ENCODE measurements at places on chromosomes 13 and 19.

- DNase-seq: no peak
Observed at GRCh38 chr19:48990400-48990799, 2.7 kb downstream of the GYS1 start.

GRCh38 chr13:111973605-111974340, 93.2 kb upstream of the SOX1 start:
- no peak for DNase-seq

DNA sequence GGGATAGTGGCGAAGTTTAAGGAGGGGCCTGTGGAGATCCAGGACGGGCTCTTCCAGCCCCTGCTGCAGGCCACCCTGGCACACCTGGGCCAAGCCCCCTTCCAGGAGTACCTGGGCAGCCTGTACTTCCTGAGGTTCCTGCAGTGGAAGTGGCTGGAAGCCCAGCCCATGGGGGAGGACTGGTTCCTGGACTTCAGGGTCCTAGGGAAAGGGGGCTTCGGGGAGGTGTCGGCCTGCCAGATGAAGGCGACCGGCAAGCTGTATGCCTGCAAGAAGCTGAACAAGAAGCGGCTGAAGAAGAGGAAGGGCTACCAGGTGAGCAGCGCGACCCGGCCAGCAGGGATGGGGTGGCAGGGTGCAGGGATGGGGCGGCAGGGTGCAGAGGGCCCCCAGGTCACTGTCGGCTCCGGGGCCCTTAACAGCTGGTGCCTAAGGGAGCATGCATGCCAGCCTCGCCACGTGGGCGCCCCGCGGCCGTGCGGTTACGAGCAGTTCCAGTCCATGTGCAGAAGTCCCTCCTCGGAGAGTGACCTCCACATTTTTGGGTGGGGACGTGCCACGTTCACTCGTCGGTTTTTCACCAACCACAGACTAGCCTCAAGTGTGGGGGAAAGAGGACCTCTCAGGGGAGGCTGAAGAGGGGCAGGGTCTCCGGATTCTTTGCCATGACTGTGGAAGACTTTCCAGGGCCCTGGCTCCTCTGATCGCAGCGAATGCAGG, 912 bp downstream of the GRK1 start:
- DNase-seq: no peak

- DNase-seq: peak; percentile 43
Observed at GRCh38 chr19:58519087-58519354, 589 bp downstream of the ZBTB45 start.

- no peak for DNase-seq
Observed at GRCh38 chr13:24308068-24308445, 1.3 kb upstream of the C1QTNF9 start.

GRCh38 chr13:32427852-32428580, at the start of gene N4BP2L1:
Gene N4BP2L1 (minus strand): TSS chr13:32428130. CDS start chr13:32428082, 48 bp downstream.
- no peak for DNase-seq

GRCh38 chr19:280541-281009, 10.6 kb downstream of the PLPP2 start:
- no peak for DNase-seq

GRCh38 chr19:37227996-37228395, 10.0 kb downstream of the ZNF383 start:
- peak; percentile 19 for DNase-seq

- no peak for DNase-seq
Observed at GRCh38 chr19:15418231-15418578, 583 bp downstream of the AKAP8L start.

- no peak for DNase-seq
Observed at GRCh38 chr19:44960906-44961728, 5.9 kb downstream of the CLPTM1 start.

DNA sequence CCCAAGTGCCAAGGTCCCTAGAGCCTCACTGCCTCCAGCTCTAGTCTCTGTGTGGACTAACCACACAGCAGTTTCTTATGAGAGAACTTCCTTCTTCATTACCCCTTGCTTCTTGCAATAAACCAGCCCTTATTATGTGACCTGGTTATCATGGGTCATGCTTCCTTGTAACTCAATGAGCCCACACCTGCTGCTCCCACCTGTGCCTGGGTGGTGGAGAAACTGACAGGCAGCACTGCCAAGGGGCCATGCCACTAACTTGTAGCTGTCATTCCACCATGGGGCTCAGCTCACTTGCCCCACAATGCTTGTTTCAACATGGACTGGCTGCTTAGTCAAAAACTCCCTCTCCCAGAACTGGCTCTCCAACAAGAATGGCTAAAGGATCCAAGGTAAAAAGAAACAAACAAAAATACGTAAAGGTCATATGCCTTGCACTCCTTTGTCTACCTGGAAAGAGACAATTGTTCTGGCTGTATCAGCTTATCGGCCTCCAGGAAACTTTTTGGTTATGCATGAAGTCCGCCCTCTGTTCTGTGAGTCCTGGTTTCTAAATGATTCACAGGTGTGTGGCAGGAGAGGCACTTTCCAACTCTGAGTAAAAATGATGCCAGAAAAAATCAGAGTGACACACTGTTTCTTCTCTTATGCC, 446.4 kb downstream of the COG6 start:
- DNase-seq: no peak

- no peak for DNase-seq
Observed at GRCh38 chr13:75643693-75644092, 7.6 kb downstream of the LMO7 start.

DNA sequence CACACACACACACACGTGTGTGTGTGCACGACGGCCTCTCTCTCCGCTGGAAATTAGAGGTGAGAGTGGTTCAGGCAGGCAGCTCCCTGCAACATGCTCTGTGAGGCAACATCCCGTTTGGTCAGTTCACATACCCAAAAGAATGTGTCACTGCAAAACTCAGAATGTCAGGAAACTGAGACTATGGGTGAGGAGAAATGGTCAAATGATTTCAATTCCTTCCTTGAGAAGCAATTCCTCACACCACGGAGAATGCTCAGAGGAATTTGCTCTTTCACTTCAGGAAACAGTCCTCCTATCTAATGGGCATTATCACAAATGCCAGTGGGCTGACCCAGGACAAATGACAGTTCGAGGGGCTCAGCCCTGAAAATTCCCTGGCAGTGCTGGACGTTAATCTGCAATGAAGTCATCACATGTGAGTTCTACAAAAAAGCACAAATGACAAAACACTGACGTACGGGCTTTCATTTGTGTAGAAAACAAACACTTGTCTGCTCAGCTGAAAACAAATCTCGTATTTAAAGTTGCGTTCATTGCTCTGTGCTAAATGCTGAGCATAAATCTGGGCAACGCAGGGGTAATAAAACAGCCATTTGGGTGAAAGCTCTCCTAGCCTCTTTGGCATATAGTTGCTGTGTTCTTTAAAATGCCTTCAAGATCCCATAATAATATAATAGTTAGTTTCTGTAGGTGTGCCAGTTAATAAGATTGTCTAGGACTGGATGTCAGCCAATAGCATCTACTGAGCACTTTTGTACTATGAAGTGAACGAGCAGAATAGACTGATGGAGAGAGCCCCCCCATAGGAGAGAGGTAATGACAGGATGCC, 18.6 kb upstream of the LATS2 start:
- no peak for DNase-seq

DNA sequence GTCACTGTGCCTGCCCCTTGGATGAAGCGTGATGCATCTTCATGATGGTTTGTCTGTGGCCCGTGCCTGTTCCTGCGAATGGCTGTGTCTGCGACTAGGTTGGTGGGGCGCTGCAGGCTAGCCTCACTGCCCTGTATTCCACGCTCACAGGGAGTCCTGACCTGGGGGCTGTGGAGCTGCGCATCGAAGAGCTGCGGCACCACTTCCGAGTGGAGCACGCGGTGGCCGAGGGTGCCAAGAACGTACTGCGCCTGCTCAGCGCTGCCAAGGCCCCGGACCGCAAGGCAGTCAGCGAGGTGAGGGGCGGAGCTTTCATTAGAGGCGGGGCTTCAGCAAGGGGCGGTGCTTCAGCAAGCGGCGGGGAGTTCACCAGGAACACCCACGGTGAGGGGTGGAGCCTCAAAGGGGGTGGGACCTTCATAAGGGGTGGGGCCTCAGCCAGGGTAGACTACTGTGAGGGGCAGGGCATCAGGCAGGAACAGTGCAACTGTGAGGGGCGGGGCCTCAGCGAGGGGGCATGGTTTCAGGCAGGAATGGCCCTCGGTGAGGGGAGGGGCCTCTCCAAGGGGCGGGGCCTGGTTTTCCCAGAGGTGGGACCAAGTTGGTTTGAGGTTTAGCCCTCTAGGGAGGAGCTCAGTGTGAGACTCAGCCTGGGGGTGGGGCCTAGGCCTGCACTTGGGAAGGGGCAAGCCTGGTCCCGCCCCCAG, 17.2 kb downstream of the PKN1 start:
- DNase-seq: peak; percentile 22

DNA sequence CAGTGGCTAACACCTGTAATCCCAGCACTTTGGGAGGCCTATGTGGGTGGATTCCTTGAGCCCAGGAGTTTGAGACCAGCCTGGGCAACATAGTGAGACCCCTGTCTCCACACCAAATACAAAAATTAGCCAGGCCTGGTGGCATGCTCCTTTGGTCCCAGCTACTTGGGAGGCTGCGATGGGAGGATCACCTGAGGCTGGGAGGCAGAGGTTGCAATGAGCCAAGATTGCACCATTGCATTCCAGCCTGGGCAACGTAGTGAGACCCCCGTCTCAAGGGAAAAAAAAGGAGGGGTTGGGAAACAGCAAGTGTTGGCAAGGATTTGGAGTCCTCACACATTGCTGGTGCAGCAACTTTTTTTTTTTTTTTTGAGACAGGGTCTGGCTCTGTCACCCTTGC, 19.2 kb downstream of the SPTBN4 start:
- DNase-seq: no peak

DNA sequence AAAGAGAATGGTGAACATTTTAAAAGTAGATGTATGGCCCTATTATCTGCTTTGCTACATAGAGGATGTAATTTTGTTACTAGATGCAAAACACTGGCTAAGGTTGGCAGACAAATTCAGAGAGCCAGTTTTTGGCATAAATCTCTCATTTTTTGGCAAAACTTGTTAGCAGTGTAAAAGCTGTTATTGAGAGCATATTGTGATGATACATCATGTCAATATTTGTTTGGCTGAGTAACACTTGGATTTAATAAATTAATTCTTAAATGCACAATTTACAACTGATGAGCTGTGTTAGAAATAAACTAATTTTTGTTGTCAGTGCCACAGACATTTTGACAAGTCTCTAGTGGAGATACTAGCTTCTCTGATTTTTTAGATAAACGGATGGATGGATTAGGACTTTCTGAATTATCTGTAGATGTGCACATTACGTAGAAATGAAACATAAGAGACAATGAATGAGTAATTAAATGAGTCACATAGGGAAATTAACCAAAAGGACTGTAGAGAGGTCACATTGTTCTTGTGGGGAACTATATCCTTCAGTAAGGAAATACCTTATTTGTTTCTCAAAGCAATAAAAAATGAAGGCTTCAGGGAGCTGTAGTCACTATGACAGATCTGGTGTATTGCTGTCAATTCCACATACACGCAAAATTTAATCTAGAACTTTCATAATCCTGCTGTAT, 17.4 kb downstream of the UFM1 start:
- no peak for DNase-seq

DNA sequence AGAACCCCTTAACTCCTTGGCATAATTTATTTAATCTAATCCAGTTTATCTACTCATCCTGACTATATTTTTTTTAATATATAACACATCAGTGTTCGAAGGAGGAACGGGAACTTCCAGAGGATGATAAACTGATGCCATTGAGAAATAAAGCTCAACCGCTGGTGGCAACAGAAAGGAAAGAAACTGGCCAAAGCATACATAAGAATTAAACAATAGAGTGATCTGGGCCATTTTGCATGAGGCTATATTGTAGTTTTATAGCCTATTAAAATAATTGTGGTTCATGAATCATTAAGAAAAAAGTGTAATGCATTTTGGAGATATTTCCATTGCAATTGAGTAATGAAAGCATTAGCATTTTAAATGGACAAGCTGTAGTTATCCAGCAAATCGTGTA, 94.2 kb downstream of the FRY start:
- no peak for DNase-seq

DNA sequence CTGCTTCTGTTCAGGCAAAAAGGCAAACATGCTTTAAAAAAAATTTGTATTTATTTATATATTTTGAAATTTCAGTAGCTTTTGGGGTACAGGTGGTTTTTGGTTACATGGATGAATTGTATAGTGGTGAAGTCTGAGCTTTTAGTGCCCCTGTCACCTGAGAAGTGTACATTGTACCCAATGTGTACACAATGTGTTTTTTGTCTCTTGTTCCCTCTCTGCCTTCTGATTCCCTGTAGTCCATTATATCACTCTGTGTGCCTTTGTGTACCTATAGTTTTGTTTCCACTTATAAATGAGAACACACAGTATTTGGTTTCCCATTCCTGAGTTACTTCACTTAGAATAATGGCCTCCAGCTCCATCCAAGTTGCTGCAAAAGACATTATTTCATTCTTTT, 77.4 kb downstream of the PDS5B start:
- no peak for DNase-seq

DNA sequence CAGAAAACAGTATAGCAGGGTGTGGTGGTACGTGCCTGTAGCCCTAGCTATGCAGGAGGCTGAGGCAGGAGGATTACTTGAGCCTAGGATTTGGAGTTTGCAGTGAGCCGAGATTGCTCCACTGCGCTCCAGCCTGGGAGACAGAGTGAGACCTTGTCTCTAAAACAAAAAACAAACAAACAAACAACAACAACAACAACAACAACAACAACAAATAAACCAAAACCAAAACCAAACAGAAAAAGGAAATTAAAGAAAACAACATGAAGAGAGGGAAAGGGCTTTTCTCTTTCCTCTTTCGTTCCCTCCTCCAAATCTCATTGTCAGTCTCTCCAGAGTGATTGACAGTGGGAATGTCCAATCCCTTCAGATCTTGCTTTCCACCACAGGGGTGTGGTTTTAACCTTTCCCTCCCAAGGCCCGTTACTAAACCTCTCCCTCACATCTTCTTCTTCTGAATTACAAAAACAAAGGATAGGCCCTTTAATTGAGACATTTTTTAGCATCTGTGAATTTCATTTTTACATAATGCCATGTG, 341.2 kb downstream of the HS6ST3 start:
- no peak for DNase-seq

- no peak for DNase-seq
Observed at GRCh38 chr13:99639126-99639525, 137.9 kb downstream of the TM9SF2 start.

- no peak for DNase-seq
Observed at GRCh38 chr19:6543866-6544347, 13.1 kb downstream of the TNFSF9 start.

DNA sequence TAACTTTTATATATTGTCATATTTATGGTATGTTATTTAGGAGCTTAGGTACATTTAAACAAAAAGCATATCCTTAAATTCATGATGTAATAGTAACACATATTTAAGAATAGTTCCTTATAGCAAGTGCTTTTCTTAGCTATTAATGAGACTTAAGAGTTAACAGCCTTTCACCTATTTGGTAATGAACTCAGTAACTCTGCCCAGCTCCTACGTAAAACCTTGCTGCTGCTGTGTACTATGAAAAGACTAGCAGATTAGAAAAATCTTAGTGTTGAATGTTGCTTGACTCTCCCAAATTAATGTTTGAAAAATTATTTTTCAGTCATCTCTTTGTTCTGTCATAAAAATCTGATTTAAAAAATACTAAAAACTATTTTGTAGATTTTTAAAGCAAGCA, 6.9 kb downstream of the GPR180 start:
- no peak for DNase-seq
